Muscle of leg (tissue), 16 donors: ENCODE measurements at places on chromosomes 7 and 10. TPM values are rescaled to one million over a fixed set of nuclear protein-coding genes. Genes with fewer than 3 reads are reported as not detected.

FBXL13 gene
- 0.71 TPM for total RNA-seq

DNA sequence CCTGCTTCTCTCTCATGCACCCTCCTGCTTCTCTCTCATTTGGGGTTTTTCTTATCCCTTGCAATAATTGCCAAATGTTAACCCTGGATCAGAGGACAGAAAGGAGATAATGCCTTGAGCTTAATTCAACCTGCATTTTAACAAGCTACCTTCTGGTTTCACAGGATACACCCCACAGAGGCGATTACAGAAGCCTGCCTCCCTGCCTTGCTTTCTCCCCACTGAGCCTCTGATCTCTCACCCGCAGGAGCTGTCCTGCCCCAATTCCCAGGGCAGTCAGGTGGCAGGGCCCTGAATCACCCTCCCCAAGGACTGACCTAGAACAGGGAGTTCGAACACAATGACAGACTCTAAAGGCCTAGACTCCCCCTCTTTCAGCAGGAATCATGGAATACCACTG is 959.5 kb downstream of the GRID1 start:
- H3K4me3 ChIP-seq: no peak overlapping the region
- H3K4me1 ChIP-seq: no peaks in the 10 kb centered on the region
- no peak for DNase-seq
- H3K36me3 ChIP-seq: no peaks in the 10 kb centered on the region
- no peak overlapping the region for H3K27ac ChIP-seq

PRRT4 gene
- total RNA-seq: 7.8 TPM

LMOD2 gene
- total RNA-seq: 86.1 TPM

VENTX gene
- 0.04 TPM for total RNA-seq

SHH gene
- under 0.01 TPM for total RNA-seq

EFCAB10 gene
- total RNA-seq: not detected

DNA sequence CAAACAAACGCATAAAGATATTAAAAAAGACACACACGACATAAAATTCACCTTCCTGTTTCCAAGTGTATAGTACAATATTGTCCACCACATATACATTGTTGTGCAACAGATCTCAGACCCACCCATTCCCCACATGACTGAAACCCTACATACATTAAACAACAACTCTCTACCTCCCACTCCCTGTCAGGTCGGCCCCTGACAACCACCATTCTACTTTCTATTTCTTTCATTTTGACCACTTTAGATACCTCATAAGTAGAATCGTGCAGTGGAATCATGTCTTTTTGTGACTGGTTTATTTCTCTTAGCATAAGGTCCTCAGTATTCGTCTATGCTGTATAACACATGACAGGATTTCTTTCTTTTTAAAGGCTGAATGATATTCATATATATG is 320.5 kb downstream of the BBS9 start:
- H3K27me3 ChIP-seq: no peaks in the 10 kb centered on the region
- H3K4me1 ChIP-seq: no peaks in the 10 kb centered on the region
- no peak overlapping the region for H3K4me3 ChIP-seq
- no peak overlapping the region for H3K27ac ChIP-seq
- no peaks in the 10 kb centered on the region for H3K36me3 ChIP-seq
- DNase-seq: no peak

- no peak overlapping the region for H3K27ac ChIP-seq
- H3K27me3 ChIP-seq: no peaks in the 10 kb centered on the region
- no peaks in the 10 kb centered on the region for H3K36me3 ChIP-seq
Observed at GRCh38 chr10:120749072-120749471, 102.1 kb upstream of the WDR11 start.

DNA sequence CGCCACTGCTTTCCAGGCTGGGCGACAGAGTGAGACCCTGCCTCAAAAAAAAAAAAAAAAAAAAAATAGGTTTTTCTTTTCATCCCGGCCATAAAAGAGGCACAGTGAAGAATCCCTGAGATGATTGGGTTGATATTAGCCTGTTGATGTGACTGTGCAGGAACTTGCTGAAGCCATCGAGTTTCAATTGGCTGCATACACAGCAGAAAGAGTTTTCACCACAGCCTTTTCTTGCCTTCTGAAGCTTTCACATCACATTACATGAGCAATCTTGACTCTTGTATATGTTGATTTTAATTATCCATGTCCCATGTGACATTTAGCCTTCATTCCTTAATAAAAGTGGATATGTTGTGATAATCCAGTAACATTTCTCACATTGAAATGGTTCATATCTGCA is 14.9 kb upstream of the PLXDC2 start:
- H3K27ac ChIP-seq: no peak overlapping the region
- no peak for DNase-seq
- no peaks in the 10 kb centered on the region for H3K27me3 ChIP-seq
- no peaks in the 10 kb centered on the region for H3K36me3 ChIP-seq
- no peaks in the 10 kb centered on the region for H3K4me1 ChIP-seq

DNA sequence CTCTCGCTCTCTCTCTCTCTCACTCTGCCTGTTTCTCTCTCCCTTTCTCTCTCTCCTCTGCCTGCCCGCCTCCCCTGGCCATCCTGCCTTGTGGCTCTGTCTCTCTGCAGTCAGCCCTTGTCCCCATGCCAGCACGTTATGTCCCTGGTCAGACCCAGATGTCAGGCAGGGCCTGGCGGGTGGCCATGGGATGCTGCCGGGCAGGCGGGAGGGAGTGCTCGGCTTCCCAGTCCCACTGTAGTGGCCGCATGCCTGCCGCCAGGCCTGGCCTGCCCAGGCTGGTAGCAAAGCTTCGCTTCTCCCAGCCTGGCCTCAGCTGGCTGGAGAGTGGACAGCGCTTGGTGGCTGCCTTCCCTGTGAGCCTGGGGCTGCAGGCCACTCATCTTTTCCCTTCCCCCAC is 121.5 kb upstream of the ZNF716 start:
- DNase-seq: no peak
- H3K27ac ChIP-seq: no peak overlapping the region
- no peaks in the 10 kb centered on the region for H3K27me3 ChIP-seq
- H3K4me1 ChIP-seq: no peaks in the 10 kb centered on the region
- no peak overlapping the region for H3K4me3 ChIP-seq

DNA sequence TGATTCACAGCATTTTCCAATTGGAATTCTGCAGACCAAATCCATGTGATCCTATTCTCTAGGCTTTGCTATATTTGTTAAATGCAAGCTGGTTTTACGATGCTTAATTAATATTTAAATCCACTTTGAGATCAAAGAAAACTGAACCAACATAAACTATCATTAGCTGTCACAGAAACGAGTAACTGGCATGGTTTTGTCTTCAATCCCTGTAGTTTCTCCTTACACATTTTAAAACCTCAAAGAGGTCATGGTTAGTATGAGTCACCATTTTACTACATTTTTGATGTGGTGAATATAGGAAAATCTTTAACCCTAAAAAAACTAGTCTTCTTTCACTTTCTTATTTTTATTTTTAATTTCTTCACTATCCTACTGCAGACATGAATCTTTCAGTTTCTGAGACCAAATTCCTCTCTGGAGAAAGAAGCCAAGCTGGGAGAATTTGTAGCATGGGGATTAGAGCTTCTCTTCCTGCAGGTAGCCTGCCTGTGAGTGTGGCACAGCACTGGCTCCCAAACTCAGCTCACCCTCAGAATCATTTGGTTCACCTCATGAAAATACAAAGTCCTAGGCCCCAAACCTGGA is 8.7 kb upstream of the LIPM start:
- no peaks in the 10 kb centered on the region for H3K36me3 ChIP-seq
- H3K4me3 ChIP-seq: no peak overlapping the region
- H3K4me1 ChIP-seq: no peaks in the 10 kb centered on the region
- H3K27ac ChIP-seq: no peak overlapping the region
- no peaks in the 10 kb centered on the region for H3K27me3 ChIP-seq

DNA sequence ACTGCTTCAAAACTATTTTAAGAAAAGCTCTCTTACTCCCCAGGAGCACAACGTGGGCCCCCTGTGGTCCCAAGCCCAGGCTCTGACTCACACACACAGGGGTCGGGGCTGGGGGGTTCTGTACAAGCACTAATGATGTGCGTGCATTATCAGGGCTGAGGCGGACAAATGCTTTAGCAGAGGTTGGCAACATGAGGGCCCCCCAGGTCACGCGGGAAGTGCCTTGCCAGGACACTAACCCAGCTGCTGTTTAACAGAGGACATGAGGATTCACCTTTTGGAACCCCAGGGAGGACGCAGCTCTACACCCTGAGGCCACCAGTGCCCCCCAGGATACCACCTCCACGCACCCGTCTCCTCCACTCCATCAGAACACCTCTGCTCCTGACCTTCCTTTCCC is 342.8 kb downstream of the DNAJB6 start:
- H3K4me1 ChIP-seq: no peaks in the 10 kb centered on the region
- no peaks in the 10 kb centered on the region for H3K36me3 ChIP-seq
- peaks cover 72% of the 10 kb centered on the region for H3K27me3 ChIP-seq
- H3K4me3 ChIP-seq: no peak overlapping the region

GRCh38 chr10:28922127-28922526 is 244.8 kb downstream of the BAMBI start:
- peaks cover 5% of the 10 kb centered on the region for H3K4me1 ChIP-seq
- H3K27ac ChIP-seq: no peak overlapping the region
- peaks cover 13% of the 10 kb centered on the region for H3K27me3 ChIP-seq
- no peaks in the 10 kb centered on the region for H3K36me3 ChIP-seq

IRF5 gene
- total RNA-seq: 2.7 TPM

DNA sequence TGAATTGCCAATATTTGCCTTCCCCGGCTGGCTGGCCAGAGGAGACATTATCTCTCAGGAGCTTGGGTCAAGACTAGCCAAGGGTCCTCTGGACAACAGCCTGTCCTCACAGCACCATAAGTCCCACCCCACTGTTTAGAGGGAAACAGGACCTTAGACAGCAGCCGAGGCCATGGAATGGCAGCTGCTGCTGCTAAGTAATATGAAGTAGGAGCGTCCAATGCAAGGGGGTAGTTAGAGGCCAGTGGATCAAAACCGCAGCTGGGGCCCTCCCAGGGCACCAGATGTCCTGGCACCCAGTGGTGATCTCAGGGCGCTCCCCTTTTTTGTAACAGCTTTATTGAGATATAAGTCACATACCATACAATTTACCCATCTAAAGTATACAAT is 12.9 kb upstream of the KCP start:
- H3K4me3 ChIP-seq: no peak overlapping the region
- H3K27me3 ChIP-seq: peaks cover 39% of the 10 kb centered on the region
- H3K36me3 ChIP-seq: no peaks in the 10 kb centered on the region
- no peak overlapping the region for H3K27ac ChIP-seq

GRCh38 chr10:120555842-120556532 is 99.0 kb downstream of the PLPP4 start:
- H3K4me1 ChIP-seq: no peaks in the 10 kb centered on the region
- no peaks in the 10 kb centered on the region for H3K36me3 ChIP-seq
- no peak overlapping the region for H3K27ac ChIP-seq
- no peaks in the 10 kb centered on the region for H3K27me3 ChIP-seq

- H3K27ac ChIP-seq: peak overlapping the region; percentile 91
- peaks cover 39% of the 10 kb centered on the region for H3K4me1 ChIP-seq
- H3K27me3 ChIP-seq: no peaks in the 10 kb centered on the region
- H3K36me3 ChIP-seq: peaks cover 33% of the 10 kb centered on the region
- peak overlapping the region; percentile 69 for H3K4me3 ChIP-seq
- DNase-seq: peak; percentile 70
Observed at GRCh38 chr10:103451091-103451813, 918 bp downstream of the CALHM2 start.

- H3K36me3 ChIP-seq: no peaks in the 10 kb centered on the region
- no peak overlapping the region for H3K27ac ChIP-seq
- no peak overlapping the region for H3K4me3 ChIP-seq
Observed at GRCh38 chr7:27925573-27926201, 185.7 kb downstream of the TAX1BP1 start.

ZNF775 gene
- total RNA-seq: 6.2 TPM

DNA sequence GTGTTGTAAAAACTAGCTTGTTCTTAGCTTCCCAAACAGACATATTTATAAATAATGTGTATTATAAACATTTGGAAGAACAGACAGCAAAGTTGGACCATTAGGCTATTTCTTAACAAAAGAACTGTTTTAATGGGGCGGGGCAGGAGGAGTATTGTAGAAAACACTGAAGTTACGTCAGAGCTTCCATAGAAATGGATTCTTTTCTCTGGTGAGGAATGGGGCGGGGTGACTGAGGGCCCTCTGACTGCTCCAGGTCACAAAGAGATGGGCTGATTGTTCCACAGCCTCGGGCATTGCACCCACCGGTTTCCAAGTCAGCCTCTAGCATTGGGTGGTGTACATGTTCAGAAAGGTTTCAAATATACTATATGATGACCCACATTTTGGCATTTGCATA is 36.8 kb upstream of the ADAM12 start:
- DNase-seq: no peak
- H3K36me3 ChIP-seq: no peaks in the 10 kb centered on the region
- H3K27ac ChIP-seq: no peak overlapping the region
- H3K27me3 ChIP-seq: peaks cover 2% of the 10 kb centered on the region
- peaks cover 9% of the 10 kb centered on the region for H3K4me1 ChIP-seq

TECPR1 gene
- total RNA-seq: 14.4 TPM

GRCh38 chr7:140746751-140747150 is 50.2 kb downstream of the NDUFB2 start:
- H3K27ac ChIP-seq: no peak overlapping the region
- H3K36me3 ChIP-seq: peaks cover 4% of the 10 kb centered on the region

BRI3 gene
- total RNA-seq: 62.9 TPM

GRCh38 chr7:69775231-69775771 is 177.0 kb downstream of the AUTS2 start:
- DNase-seq: peak; percentile 88
- no peaks in the 10 kb centered on the region for H3K27me3 ChIP-seq
- no peak overlapping the region for H3K4me3 ChIP-seq
- H3K27ac ChIP-seq: no peak overlapping the region
- peaks cover 11% of the 10 kb centered on the region for H3K4me1 ChIP-seq
- no peaks in the 10 kb centered on the region for H3K36me3 ChIP-seq

GRCh38 chr10:73478636-73479035 is 17.2 kb downstream of the PPP3CB start:
- DNase-seq: no peak
- no peak overlapping the region for H3K27ac ChIP-seq
- no peaks in the 10 kb centered on the region for H3K27me3 ChIP-seq
- peaks cover 22% of the 10 kb centered on the region for H3K36me3 ChIP-seq
- H3K4me1 ChIP-seq: no peaks in the 10 kb centered on the region

- no peak overlapping the region for H3K4me3 ChIP-seq
- no peaks in the 10 kb centered on the region for H3K27me3 ChIP-seq
- no peak overlapping the region for H3K27ac ChIP-seq
- peak; percentile 72 for DNase-seq
Observed at GRCh38 chr10:43120929-43121314, 17.3 kb upstream of the CSGALNACT2 start.

GRCh38 chr10:102579328-102579727 is 65.0 kb upstream of the TRIM8 start:
- H3K27me3 ChIP-seq: no peaks in the 10 kb centered on the region
- no peak overlapping the region for H3K4me3 ChIP-seq
- peak; percentile 84 for DNase-seq
- no peaks in the 10 kb centered on the region for H3K36me3 ChIP-seq
- H3K27ac ChIP-seq: peak overlapping the region; percentile 67
